ENCODE measurements at places on chromosomes 1 and 21.
A peak's percentile ranks its signal among the peaks of the same experiment; 100 is the strongest.

DNA sequence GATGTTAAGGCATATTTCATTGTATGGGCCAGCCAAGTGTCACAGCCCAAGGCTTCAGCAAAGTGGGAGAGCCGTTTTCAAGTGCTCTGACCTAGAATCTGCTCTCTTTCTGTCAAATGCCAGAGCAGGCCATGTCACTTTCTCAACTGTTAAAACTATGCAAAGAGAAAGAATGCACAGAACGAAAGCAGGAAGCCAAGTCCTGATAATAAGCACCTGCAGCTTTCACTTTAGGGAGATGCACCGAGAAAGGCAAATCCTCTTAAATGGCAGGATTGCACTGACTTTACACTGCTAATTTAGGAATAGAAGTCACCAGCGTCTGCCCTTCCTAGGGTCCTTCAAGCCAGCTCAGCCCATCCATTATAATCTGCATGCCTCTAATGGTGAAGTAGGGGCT is 49.2 kb upstream of the NTPCR start:
- no peak for DNase-seq

- DNase-seq, result no peak
Measured at GRCh38 chr1:2526824-2527555, 594 bp upstream of the PANK4 start.

- DNase-seq, result peak; percentile 43
Measured at GRCh38 chr1:153790966-153791647, 15.9 kb downstream of the SLC27A3 start.

- DNase-seq, result no peak
Measured at GRCh38 chr1:237730826-237731350, 159.8 kb downstream of the ZP4 start.

DNA sequence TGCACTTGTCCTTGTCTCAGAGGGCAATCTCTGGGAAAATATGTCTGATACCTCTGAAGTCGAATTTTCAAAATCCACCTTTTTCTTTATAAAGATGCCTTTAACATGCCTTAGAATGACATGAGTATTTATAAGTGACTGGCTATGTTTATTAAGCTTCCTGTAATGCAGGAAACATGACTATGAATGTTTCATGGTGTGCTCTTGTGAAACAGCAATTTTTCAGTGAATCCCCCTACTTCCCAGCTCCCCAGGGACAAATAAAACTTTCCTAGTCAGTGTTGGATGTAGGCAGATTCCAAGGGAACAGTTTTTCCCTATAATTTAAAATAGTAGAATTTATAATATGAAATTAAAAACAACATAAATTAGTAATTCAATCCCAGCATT is 437.0 kb downstream of the LMO4 start:
- DNase-seq, result no peak

DNA sequence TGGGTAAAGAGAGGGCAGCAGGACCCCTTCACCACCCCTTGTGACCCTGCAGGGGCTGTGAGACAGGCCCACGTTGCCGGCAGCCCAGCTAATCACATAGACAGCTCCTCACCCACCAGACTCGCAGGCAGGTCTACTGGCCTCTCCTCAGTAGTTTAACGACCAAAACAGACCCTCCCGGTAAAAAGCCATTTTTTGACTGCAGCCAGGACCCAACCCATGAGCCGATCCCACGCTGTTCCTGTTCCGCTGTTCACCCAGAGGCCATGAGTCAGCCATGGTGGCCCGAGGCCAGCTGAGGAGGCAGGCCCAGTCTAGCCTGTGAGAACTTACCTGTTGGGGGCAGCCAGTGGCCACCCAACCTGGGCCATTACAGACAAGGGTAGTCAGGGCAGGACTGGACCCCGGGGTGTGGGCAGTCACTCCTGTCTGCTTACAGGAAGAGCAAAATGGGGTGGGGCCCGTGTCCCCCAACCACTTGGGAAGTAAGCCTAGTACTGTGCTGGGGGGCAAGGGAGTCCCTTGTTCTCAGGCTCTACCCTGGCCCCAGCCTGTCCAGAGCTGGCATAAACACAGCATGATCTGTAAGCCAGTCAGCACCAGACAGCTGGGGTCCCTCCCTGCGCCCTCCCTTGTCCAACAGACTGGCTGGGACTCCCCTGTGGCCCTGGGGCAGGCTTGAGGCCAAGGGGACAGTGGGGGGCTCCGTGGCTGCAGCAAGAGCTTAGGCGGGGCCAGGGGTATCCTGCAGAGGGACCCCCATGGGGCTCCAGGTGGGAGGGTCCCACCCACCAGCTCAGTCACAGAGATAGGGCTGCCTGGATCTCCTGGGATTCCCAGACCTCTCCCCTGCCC is 61.9 kb downstream of the WNT9A start:
- DNase-seq, result no peak

- no peak for DNase-seq
Measured at GRCh38 chr21:45533846-45534635, 8.2 kb downstream of the SLC19A1 start.

DNA sequence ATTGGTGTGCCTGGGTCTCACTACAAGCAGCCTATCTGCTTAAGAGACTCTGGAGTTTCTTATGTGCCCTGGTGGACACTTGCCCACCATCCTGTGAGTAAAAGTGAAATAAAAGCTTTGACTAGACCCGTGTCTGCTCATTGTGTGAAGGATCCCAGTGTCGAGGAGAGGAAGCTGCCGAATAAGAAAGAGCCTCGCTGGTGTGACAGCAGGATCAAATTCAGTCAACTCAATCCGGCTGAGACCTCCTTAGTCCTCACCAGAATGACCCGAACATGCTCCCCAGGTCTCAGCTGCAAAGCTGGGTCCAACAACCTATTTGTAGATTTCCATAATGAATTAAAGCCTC is 14.8 kb downstream of the CD2 start:
- DNase-seq, result peak; percentile 22

DNA sequence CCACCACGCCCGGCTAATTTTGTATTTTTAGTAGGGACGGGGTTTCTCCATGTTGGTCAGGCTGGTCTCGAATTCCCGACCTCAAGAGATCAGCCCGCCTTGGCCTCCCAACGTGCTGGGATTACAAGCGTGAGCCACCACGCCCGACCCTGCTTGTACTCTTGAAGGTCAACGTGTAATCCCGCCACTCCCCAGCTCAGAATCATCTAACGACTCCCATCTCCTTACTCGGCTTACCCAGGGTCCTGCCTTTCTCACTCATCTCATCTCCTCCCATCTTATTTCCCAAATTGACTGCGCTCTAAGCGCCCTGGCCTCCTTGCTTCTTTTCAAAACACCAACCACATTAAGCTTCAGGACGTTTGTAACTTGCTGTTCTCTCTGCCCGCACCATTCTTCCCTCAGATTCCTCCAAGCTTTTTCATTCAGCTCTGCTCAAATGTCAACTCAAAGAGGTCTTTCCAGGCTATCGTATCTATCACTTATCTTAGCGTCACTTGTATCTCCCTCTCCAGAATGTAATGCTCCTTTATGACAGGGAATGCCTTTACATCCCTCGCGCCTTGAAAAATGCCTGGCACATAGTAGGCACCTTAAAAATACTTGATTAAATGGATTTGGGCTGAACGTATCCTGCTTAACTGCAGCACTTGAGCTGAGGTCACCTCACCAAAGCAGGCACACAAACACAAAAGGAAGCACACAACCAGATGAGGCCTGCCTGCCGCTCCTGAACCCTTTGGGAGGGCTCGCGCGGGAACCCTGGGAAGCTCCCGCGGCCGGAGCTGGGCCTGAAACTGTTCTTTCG is 1.4 kb upstream of the USP1 start:
- no peak for DNase-seq

- no peak for DNase-seq
Measured at GRCh38 chr1:206001476-206001888, 1.7 kb downstream of the RAB7B start.

- no peak for DNase-seq
Measured at GRCh38 chr1:151344291-151344690, 2.8 kb downstream of the RFX5 start.

DNA sequence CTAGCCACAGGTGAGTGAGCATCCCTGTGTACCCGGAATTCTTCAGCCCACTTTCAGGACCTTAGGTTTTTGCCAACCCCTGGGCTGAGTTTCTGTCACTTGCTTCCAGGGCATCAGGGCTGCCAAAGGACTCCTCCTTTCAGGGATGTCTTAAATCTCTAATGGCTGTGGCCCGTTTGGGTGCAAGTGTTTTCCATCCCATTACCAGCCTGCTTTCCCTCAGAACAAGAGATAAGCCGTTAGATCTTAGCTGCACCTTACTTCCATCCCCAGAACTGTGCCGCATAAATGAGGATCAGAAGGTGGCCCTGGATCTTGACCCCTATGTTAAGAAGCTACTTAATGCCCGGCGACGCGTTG is 652 bp downstream of the SNAPIN start:
- DNase-seq, result no peak

- no peak for DNase-seq
Measured at GRCh38 chr1:22711591-22712501, 1.2 kb downstream of the EPHB2 start.
